ENCODE measurements at places on chromosomes 5 and 9. TPM values are rescaled to one million over a fixed set of nuclear protein-coding genes. Genes with fewer than 3 reads are reported as not detected.
A peak's percentile ranks its signal among the peaks of the same experiment; 100 is the strongest.

GRCh38 chr9:98625728-98626127 lies 83.0 kb downstream of the GABBR2 start:
- no peak for DNase-seq

GRCh38 chr5:167966979-167967378 lies 324.5 kb upstream of the WWC1 start:
- DNase-seq = no peak

GRCh38 chr5:152813526-152813925 lies 408.4 kb upstream of the NMUR2 start:
- DNase-seq = no peak

GRCh38 chr5:95858023-95858461 lies 35.5 kb upstream of the GLRX start:
- DNase-seq = no peak

GRCh38 chr9:98207606-98208005 lies 15.2 kb upstream of the CORO2A start:
- DNase-seq = no peak

GRCh38 chr5:56313004-56313531 lies 79.9 kb upstream of the ANKRD55 start:
- DNase-seq = no peak

GRCh38 chr9:121207371-121207940 lies 5.8 kb upstream of the RAB14 start:
- no peak for DNase-seq

GRCh38 chr9:84573083-84573482 lies 96.4 kb upstream of the NTRK2 start:
- no peak for DNase-seq

GRCh38 chr5:135458356-135458755 lies 6.2 kb upstream of the TIFAB start:
- DNase-seq = no peak

GRCh38 chr9:18996211-18996610 lies 36.8 kb downstream of the SAXO1 start:
- no peak for DNase-seq

DNA sequence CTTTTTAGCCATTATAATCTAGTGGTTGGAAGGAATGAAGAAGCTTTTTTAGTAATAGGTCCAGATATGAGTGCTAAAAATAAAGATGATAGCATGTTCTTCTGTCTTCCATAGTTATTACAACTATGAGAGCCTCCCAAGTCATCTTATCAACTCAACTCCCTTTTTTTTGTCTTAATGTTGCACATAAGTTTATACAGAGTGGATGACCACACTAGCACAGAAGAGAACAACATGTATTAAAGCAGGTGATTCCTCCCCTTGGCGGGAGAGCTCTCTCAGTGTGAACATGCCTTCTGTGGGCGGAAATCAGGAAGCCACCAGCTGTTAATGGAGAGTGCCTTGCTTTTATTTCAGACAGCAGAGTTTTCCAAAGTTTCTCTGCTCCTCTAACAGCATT lies 40.1 kb upstream of the STX17 start:
- DNase-seq = no peak

- no peak for DNase-seq
Measured at GRCh38 chr9:111919875-111920274, 23.3 kb downstream of the UGCG start.

- DNase-seq = no peak
Measured at GRCh38 chr9:78212868-78213267, 23.0 kb upstream of the CEP78 start.

- no peak for DNase-seq
Measured at GRCh38 chr9:111959468-111960359, 63.1 kb downstream of the UGCG start.

DNA sequence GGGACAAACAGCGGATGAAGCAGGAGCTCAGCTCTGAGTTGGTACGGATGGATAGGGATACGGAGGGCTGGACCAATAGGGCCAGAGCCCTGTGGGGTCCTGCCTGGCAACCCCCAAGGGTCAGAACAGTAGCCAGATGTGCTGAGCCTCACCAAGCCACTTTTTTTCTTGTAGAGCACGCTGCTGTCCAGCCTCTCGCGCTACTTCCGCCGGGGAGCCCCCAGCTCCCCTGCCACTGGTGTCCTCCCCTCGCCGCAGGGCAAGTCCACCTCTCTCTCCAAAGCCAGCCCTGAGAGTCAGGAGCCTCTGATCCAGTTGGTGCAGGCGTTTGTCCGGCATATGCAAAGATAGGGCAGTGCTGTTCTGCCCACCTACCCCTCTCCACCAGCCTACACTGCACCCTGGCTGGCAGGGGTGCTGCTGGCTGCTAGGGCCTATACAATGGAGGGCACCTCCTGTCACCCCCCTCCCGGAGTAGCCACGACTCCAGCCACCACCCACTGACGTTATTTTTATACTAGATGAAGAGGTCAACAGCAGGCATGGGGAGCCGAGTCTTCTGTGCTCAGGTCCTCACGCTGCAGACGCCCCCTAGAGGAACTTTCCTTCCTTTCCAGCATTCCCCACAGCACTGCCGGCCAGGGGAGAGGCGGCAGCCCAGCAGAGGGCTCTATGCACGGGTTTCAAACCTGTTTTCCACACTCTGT lies 21.6 kb downstream of the SH3GLB2 start:
- DNase-seq = peak; percentile 67

DNA sequence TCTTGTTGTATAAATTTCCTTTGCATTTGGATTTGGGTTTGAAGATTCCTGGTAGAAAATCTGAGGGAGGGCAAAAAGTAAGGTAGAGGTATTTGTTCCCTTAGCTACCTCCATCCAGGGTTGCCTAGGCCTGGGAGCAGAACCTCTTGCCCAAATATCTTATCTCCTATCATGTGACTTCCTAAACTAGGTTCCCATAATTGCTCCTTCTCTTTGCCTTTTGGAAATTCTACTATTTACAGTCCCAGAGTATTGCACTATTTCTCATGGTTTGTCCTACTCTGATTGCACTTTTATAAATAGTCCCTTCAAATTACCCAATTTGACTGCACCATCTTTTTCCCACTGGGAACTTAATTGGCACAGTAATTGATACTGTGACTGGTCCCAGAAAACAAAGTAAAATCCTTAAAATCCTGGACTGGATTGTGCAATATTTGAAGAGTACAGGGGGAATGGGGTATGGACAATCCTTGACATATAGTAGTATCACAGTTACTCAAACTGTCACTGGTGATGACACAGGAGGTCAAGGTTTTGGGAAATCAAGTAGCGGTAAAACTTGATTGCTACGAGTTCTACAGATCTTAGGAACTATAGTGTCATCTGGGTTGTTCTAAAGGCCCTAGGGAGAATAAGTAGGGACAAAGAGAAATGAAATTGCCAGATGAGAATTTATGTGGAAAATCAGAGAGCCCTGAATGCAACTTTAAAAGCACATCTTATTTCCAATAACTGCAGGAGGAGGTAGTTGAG lies 31.5 kb upstream of the TMED7 start:
- no peak for DNase-seq

DNA sequence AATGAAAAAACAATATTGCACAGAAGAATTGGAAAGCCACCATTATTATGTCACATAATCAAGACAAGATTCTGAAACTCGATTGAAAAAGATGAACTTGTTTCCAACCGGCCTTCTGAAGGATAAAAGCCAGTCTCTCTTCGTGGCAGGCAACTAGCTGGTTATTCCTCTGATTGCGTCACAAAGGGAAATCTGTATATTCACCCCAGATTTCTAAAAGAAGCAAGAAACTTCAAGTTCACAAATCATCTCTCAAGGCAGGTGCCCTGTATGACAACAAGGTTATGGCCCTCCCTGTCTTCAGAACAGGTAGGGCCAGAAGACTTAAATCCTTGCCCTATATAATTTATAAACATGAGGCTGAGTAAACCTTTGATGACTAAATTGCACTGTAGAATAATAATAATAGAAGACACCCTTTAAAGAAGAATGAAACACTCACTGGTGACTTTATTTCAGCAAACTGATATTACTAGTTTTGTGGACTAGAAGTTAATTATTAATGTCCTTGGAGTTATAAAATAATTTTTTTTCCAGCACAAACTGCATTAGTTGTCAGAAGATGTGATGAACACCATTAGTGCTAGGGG lies 2.9 kb upstream of the KLF4 start:
- no peak for DNase-seq

- no peak for DNase-seq
Measured at GRCh38 chr5:164578911-164579310, 1073.5 kb downstream of the MAT2B start.

The NR2F1 gene
- 220 TPM for polyA plus RNA-seq

The QRFP gene
- polyA plus RNA-seq = 0.30 TPM

The FOXD4 gene
- polyA plus RNA-seq = 0.62 TPM

The SLC6A19 gene
- polyA plus RNA-seq = 67.4 TPM

The FOXD4L5 gene
- 0.27 TPM for polyA plus RNA-seq

The F2RL1 gene
- 38.4 TPM for polyA plus RNA-seq

The ALDH1A1 gene
- polyA plus RNA-seq = 281 TPM

The MARCOL gene
- polyA plus RNA-seq = not detected

Data from left kidney (tissue), 8 donors.